Activated naive CD4-positive, alpha-beta T cell treated with Interleukin-2 at 50 U/mL for 16 hours (primary cell): ENCODE measurements at places on chromosomes 6 and 20.

- DNase-seq = peak; percentile 69
Measured at GRCh38 chr6:127464881-127465459, 5.8 kb upstream of the KIAA0408 start.

GRCh38 chr6:51468704-51469103 is 618.7 kb downstream of the PKHD1 start:
- DNase-seq = no peak

GRCh38 chr6:147717991-147718390 is 209.5 kb downstream of the SAMD5 start:
- no peak for DNase-seq

DNA sequence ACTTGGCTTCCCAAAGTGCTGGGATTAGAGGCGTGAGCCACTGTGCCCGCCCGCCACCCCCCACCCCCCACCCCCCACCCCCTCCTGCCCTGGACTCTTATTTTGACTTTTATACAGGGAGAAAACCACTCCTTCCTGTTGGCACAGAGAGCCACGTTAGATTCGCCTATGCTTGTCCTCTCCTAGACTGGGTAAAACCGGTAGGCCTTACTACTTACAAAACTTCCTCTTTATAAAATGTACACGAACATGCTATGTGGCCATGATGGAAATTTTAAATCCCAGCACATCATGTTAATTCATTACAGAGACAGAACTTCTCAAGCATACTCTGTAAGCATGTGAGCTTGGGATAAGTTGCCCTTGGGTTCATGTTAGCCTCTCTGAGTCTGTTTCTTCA is 124.2 kb downstream of the SLC24A3 start:
- no peak for DNase-seq

DNA sequence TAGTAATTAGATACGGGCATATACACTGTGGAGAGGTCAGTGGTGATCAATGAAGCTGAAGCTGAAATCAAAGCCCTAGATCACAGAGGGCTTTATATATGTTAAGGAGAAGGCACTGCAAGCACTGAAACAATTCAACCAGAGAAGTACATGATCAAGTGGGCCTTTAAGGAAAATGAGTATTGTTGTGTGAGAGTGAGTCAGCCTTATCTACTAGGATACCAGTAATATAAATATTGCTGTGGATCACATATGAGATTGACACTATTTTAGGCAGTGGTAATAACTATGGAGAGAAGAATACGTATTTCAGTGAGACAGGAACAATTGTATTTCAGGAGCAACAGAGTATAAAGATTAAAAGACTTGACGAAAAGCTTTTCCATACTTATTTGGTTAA is 1172.2 kb upstream of the GJE1 start:
- DNase-seq = no peak

DNA sequence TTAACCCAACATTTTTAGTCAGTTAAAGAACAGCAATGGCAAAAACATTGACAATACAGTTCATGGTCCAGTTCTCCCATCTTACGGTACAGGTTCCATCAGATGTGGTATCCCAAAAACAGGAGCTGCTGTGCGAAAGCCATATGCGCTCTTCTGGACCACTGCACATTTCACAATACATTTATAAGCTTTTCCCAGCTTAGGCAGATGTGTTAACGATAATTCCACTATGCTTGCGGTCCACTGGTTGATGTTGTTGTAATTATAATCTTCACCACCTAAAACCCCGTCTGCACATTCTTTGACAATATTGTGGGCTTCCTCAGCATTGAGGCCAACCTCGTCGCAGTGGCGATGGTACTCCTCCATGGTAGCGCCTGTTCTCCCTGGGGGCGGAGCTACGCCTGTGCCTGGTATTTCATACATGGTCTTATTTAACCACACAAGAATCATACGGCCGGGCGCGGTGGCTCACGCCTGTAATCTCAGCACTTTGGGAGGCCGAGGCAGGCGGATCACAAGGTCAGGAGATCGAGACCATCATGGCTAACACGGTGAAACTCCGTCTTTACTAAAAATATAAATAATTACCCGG is 52.0 kb downstream of the BFSP1 start:
- no peak for DNase-seq

DNA sequence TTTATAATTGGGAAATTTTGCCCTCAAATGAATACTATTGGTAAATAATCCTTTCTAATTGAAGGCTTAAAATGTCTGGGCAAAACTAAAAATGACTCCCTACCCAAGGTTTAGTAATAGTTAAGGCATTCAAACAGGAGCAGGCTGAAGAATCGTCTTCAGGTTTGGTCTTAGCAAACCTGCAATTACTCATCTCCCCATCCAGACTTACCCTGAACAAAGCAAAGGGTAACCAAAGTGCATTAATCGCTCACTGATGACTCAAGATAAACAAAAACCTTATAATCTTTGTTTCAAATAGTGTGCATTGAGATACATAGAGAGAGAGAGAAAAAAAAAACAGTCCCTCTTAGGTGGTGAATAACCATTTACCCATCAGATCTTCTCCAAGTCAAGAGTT is 225.5 kb downstream of the BMP2 start:
- DNase-seq = no peak

DNA sequence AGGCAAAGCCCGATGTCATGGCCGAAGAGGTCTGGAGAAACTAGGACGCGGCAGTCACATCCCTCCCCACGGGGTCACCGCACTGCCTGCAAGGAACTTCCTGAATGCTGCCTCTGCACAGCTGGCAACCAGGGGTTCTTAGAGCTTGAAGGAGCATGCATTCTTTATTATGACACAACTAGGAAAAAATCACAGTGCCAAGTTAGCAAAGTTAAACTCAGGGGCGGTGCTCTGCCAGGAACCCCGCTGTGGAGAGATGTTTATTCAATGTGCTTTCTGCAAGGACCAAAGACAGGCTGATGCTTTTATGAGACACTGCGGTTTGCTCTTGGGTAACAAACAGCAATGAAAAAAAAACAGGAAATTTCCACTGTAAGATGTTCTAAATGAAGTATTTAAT is 287.3 kb upstream of the FOXQ1 start:
- no peak for DNase-seq

DNA sequence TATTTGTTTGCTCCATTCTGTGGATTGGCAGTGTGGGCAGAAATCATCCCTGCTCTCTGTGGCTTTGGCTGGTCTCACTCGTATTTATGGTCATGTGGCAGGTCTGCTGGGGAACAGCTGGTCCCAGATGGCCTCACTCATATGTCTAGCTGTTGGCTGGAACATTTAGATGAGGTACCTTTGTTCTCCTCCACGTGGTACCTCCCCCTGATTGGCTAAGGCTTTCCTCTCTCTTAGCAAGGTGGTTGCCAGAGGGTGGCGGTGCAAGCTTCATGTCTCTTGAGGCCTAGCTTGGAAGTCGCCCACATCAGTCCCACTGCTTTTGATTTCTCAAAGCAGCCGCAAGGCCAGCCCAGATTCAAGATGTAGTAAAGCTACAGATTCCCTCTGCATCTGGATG is 348.5 kb upstream of the BTBD3 start:
- DNase-seq = no peak

- no peak for DNase-seq
Measured at GRCh38 chr6:21527731-21528130, 65.8 kb upstream of the SOX4 start.

GRCh38 chr6:96789871-96790270 is 47.4 kb downstream of the GPR63 start:
- no peak for DNase-seq

DNA sequence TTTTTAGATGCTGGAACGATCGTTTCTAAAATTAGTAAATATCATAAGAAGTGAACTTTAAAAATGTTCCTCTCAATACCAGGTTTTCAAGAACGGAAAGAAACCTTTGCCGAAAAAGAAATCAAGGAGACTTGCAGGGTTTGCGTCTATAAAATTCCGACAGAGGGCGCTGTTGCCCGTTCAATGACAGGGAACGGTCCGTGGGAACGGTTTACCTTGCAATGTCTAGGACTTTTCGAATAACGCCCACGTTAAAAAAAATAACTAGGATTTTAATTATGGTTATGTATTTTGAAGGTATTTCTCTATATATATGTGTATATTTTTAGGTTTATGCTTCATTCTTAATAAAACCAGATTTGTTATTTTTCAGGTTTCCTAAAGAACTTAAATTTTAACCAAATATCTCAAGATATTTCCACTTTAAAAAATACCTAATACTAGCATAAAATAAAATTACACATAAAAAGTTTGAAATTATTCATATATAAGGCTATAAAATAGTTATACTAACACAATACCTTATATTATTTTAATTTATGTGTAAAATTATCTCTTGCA is 2.5 kb upstream of the TFAP2B start:
- peak; percentile 48 for DNase-seq

DNA sequence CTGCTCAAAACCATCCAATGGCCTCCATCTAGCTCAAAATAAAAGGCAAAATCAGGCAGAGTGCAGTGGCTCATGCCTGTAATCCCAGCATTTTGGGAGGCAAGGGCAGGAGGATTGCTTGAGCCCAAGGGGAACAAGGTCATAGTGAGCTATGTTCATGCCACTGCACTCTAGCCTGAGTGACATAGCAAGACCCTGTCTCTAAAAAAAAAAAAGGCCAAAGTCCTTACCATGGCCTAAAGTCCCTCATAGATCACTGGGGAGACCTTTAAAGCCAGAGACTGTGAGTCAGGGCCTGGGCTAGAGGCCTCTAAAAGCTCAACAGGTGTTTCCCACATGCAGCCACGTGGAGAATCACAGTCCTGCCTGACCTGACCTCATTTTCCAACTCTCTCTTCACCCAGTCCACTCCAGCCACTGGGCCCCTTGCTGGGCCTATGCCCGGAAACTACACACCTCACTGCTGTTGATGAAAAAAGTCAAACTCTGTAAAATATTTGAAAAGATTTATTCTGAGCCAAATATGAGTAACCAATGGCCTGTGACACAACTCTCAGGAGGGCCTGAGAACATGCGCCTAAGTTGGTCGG is 28.2 kb upstream of the TAB2 start:
- DNase-seq = no peak

GRCh38 chr6:140636908-140637402 is 1262.5 kb upstream of the CITED2 start:
- no peak for DNase-seq

DNA sequence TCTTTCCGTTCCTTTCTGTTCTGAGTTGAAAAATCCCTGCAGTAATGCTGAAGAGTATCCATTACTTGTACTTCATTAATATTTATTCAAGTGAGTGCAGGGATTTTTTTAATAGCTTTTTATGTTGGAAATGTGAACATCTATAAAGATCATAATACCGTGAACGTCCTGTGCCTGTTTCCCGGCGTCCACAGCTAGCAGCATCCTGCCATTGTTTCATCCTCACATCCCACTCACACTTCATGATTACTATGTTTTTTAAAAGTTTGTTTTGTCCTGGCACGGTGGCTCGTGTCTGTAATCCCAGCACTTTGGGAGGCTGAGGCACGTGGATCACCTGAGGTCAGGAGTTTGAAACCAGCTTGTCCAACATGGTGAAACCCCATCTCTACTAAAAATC is 54.3 kb downstream of the SASH1 start:
- no peak for DNase-seq

DNA sequence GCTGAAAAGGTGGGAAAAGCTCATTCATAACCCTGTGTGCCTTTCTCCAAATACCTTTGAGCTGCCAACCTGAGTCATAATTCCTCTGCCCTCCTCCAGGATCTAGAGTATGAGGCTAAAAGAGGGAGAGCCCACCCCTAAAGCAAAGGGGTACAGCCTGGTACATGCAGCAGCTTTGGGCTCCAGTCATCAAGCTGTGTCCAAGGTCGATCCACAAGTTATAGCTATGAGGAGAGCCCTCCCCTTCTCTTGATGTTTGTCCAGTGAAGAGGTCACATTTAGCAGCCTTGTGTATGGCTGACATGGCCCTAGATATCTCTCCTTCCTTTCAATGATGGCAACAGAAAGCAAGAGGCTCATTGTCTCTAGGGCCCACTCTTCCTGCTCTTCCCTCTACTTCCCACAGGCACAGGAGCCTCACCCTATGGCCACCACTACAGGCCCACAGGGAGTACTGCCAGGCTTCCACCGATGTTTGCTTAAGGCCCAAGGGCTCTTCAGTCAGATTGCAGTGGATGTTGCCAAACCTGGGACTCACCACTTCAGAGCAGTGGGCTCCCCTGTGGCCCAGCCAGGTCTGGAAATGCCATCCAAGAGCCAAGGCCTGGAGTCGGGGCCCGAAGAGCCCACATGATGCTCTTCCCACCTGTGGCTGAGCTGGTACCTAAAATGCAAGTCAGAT is 176.8 kb downstream of the CD83 start:
- no peak for DNase-seq

GRCh38 chr6:169881976-169882375 is 130.6 kb downstream of the ERMARD start:
- DNase-seq = no peak

DNA sequence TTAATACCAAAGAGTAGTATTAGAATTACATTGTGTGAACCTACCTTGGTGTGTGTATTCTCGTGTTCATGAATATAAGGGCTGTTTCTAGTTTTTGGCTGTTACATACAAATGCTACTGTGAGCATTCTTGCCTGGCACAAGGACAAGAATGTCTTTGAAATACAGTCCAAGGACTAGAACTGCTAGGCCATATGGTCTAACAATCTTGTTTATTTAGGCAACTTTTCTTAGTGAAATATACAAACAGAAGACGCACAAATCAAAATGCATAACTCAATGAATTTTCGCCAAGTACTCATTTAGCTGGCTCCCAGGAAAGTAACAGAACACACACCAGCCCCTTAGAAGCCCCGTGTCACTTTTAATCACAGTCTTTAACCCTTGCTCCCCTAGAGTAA is 28.5 kb downstream of the KDM1B start:
- no peak for DNase-seq

DNA sequence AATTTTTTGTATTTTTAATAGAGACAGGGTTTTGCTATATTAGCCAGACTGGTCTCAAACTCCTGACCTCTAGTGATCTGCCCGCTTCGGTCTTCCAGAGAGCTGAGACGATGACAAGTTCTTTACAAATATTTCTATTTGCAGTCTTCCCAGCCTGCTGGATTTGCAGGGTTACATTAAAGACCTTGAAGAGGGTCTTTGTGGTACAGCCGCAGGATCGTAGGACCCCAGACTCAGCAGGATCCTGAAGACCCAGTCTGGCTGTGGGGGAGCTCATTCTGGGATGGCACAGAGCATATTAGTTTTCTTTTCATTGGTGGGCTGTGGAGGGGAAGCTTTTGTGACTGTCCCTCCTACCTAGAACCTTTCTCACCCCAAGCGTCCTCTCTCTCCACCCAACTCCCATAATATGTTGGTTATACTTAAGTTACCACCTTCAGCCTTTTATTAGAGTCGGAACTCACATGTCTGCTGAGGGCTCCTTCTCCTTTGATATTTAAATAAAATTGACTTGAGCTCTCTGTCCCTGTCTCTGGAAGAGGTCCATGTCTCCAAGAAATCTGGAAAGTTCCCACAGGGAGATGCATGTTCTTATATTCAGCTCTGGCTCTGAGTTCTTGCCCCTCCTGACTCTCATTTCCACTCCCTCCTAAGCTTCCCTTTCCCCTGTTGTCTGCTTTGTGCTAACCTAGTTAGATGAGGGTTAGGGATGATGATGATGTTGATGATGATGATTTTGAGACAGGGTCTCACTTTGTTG is 72.0 kb downstream of the TIAM2 start:
- DNase-seq = no peak

DNA sequence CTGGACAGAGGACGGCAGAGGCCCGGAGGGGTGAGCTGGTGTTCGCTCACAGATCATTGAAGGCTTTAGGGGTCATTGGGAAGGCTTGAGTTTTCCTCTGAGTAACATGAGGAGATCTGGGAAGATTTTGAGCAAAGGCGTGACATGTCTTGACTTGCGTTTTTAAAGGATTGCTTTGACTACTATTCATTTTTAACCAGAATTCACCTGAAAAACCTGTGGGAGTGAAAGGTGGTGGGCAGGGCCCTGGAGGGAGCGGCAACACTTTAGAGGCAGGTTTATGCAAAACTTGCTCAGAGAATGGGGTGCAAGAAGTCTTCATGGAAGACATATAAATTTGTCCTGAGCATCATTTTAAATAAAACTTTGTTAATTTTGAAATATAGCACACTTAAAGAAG is 72.2 kb upstream of the EEF1E1 start:
- no peak for DNase-seq
